ENCODE measurements at places on chromosomes 6 and 20. TPM values are rescaled to one million over a fixed set of nuclear protein-coding genes. Genes with fewer than 3 reads are reported as not detected.

DNA sequence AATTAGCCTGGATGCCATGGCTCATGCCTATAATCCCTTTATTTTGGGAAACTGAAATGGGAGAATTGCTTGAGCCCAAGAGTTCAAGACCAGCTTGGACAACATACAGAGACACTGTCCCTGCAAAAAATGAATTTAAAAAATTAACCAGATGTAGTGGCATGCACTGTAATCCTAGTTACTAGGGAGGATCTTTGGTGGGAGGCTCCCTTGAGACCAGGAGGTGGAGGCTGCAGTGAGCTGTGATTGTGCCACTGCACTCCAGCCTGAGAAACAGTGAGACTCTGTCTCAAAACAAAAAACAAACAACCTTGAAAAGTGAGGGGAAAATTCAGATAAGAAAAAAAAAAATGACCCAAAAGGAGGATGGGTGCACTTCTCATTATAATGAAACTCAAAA is 23.4 kb downstream of the CAP2 start:
- H3K4me3 ChIP-seq: no peak overlapping the region
- H3K36me3 ChIP-seq: no peaks in the 10 kb centered on the region
- no peaks in the 10 kb centered on the region for H3K27me3 ChIP-seq
- peaks cover 48% of the 10 kb centered on the region for H3K4me1 ChIP-seq

- H3K27ac ChIP-seq: no peak overlapping the region
- DNase-seq: no peak
- H3K27me3 ChIP-seq: no peaks in the 10 kb centered on the region
- no peak overlapping the region for H3K4me3 ChIP-seq
- no peaks in the 10 kb centered on the region for H3K4me1 ChIP-seq
Observed at GRCh38 chr6:66897576-66897975, 1190.5 kb upstream of the EYS start.

Gene PPP1R3G
- 3.3 TPM for total RNA-seq

DNA sequence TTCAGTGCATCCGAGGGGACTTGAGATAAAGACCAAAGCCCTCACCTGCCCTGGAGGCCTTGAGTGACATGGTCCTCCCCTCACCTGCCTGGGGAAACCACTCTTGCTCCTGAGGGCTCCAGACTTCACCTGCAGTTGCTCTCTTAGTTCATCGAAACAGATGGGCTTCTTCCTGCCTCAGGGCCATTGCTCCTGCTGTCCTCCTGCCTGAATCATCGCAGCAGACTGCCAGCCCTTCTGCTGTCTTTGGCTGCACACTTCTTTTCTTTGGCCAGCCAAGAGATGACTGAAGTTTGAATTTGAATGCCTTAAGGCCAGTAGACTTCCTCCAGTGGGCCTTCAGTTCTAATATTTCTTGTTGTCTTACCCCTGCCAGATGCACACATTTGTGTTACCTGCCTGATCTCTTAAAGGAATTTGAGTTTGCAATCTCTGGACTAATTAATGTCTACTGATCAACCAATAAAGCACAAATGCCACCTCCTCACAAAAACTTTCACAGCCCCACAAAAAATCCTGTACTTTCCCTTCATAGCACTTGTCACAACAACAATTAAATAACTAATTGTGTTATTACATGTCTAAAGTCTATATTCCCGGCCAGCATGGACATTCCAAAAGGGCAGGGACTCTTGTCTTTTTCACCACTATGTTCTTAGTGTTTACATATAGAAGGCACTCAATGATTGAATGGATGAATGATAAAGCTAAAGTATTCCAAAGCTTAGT is 56.7 kb upstream of the SGK1 start:
- DNase-seq: no peak
- H3K27me3 ChIP-seq: no peaks in the 10 kb centered on the region
- H3K36me3 ChIP-seq: no peaks in the 10 kb centered on the region

Gene COMMD7
- total RNA-seq: 69.2 TPM

DNA sequence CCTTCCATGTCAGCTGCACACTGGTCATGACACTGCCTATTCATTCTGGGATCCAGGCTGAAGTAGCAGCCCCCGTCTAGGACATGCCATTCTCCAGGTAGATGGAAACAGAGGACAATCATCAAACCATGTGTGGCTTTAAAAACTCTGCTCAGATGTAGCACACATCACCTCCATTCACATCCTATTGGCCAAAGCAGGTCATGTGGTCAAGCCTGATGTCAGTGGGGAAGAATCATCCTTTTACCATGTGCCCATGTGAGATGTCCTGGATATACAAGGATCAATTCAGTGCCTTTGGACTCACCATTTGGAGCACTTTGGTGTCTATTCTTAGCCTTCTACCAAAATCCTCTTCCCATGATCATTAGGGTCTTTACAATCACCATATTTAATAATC is 99.5 kb downstream of the CDC5L start:
- no peak overlapping the region for H3K27ac ChIP-seq
- H3K27me3 ChIP-seq: peaks cover 2% of the 10 kb centered on the region
- H3K36me3 ChIP-seq: no peaks in the 10 kb centered on the region
- peaks cover 13% of the 10 kb centered on the region for H3K4me1 ChIP-seq

GRCh38 chr6:113301651-113302050 is 555.5 kb upstream of the MARCKS start:
- peaks cover 16% of the 10 kb centered on the region for H3K4me1 ChIP-seq
- H3K4me3 ChIP-seq: no peak overlapping the region
- no peak for DNase-seq
- peak overlapping the region; percentile 1 for H3K27ac ChIP-seq
- H3K27me3 ChIP-seq: no peaks in the 10 kb centered on the region

Measured in osteoblast (primary cell).